AG04449 (cell line): ENCODE measurements at places on chromosomes 4 and X.

DNA sequence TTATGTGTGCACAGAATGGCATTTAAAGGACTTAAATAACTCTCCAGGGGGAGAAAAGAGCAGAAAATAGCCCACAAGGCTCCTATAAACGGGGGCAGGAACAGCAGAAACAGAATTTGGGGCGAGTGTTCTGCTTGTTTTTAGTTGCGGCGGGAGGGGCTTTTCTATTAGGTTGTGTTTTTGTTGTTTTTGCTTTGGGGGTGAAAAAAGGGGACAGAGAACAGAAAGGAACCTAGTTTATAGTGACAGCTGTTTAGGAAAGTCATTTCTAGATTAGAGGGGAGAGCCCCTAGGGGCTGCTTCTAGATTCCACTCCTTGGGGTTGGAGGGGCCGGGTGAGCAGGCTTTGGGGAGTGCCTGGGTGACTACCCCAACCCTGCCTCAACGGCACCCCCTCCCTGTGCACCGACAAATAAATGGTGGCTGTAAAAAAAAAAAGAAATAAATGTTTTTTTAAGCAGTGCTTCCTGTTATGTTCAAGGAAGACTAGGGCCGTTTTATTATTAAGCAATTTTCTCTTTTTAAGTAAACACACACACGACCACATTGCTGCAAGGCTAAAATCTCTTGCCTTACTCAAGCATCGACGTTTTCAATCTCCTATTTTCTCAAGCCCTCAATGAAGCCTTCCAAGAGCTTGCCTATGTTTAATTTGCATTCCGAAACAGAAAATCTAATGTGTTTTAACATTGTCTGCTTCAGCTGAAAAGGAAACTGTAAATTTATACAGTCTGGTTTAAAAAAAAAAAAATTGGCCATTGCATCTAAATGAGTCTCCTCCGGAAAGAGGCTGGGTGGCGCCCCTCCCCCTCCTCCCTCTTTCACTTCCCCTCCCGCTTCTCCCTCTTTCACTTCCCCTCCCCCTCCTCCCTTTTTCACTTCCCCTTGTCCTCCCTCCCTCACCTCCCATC, 123.3 kb upstream of the TBL1X start:
- DNase-seq = no peak

- no peak for DNase-seq
Observed at GRCh38 chr4:47736555-47736954, 101.3 kb downstream of the CORIN start.

- no peak for DNase-seq
Observed at GRCh38 chr4:89733946-89734345, 103.0 kb downstream of the SNCA start.

- no peak for DNase-seq
Observed at GRCh38 chr4:11402192-11402591, 26.5 kb downstream of the HS3ST1 start.

DNA sequence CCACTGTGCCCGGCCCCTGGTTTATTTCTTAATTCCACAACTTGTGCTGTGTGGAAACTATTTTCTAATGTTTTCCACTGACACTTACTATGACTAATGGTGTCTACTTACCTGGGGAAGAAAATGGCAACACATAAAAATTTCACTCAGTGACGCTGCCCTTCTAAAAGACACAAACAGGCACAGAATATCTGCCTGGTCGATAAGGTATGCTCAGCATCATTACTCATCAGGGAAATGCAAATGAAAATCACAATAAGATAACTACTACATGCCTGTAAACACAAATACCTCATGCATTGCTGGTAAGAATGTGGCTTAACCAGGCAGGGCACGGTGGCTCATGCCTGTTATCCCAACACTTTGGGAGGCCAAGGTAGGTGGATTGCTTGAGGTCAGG, 61.6 kb downstream of the UBE2K start:
- DNase-seq = no peak

GRCh38 chr4:78937837-78938236, 1.4 kb downstream of the PAQR3 start:
- DNase-seq = no peak

GRCh38 chr4:58113126-58113525, 1002.9 kb upstream of the IGFBP7 start:
- no peak for DNase-seq

DNA sequence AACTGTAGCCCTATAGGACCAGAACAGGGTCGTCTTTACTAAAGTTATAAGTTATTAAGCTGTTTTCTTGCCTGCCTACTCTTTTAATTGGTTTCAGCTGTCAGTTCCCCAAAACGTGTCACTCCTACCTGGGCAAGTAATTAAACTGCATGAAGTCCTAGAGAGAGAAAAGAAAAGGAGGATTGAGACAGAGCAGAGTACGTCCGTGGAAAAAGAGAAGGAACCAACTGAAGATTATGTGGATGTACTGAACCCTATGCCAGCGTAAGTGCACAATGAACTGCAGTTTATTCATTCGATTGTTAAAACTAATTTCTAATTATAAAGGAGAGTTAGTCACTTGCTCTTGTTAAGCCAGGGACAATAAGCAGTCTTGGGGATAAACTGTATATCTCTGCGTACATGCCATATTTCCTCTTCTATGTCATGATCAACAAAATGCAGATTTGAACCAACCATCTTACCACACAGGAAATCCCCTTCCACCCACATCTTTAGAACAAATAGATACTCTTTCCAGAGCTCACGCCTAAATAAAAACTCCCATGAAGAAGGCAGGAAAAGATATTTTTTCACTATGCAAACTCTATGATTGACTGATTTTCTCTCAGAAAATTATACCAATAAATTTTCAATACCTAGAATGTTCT, 22.8 kb downstream of the STAP1 start:
- DNase-seq = no peak

GRCh38 chr4:160947653-160948052, 1216.1 kb downstream of the FSTL5 start:
- DNase-seq = no peak

- no peak for DNase-seq
Observed at GRCh38 chrX:108537005-108537404, 97.4 kb downstream of the COL4A5 start.

GRCh38 chrX:72735561-72735960, 21.5 kb upstream of the PHKA1 start:
- no peak for DNase-seq

- no peak for DNase-seq
Observed at GRCh38 chr4:14539246-14539645, 463.0 kb upstream of the CPEB2 start.

DNA sequence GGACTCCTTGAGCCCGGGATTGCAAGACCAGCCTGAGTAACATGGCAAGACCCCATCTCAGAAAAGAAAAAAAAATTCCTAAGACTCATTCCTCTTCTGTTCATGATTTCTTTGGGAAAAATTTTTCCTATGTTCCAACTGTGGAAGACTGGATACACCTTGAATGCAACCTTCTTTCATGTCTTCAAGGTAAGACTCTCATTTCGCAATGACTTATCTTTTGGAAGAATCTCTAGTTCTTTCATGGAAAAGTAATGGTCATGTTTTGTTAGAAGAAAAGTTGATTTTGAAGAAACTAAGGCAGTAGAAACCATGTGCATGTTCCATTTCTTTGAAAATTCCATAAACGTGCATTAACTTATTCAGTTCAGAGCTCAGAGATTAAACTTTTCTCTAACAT, 26.0 kb upstream of the BBS12 start:
- DNase-seq = no peak

DNA sequence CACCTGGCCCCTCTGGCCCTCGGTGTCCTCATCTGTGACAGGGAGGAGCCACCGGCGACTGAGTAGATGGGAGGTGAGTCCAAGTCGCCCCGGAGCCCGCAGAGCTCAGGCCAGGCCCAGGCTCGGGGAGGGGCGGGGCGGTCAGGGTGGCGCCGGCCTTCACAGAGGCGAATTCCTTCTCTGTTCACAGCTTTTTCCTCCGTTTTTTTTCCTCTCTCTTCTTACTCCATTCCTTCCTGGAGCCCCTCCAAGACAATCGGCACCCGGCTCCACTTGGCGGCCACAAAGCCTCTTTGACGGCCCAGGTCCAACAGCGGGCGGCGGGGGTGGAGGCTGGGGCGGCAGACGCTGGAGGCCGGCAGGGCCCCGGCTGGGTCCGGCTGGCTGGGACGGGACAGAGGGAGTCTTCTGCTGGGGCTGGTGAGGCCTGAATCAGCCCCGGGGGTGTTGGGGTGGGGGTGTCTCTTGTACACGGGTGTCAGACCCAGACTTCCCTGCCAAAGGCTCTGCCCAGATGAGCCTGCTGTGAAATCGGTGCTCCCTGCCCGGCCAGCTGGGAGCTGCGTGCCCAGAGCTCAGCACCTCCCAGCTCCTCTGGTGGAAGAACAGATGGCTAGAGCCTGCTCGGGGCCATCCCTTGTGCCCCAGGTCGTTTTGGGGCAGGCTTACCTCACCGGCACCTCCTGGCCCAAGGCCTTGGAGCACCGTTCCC, 22.6 kb downstream of the FGFRL1 start:
- no peak for DNase-seq

GRCh38 chr4:69601065-69601464, 38.4 kb downstream of the UGT2A2 start:
- DNase-seq = no peak

DNA sequence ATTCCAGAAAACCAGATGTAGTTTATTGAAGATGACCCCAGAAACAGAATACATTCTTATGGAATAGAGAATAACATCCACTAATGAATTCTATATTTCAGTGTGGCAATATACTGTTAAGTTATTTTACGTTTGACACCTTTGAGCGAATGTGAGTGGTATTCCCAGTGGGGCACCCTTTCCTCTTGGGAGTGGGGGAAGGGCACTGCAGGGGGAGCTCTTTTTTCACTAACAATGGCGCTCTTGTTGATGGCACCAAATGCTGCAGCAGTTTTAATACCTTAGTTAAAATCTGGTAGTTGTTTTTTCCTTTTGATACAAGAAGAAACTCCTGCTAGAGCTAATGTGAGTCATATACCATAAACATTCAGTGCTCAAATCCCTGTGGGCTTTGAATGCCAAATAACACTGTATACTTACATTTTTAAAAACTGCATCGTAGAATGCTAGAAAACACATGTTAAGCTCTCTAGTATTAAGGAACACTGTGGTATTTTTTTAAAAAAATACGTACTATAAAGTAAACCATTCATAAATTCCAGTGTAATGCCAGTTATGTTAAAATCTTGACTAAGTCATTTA, 178.5 kb downstream of the DCHS2 start:
- no peak for DNase-seq

GRCh38 chrX:9704876-9705465, 60.7 kb downstream of the GPR143 start:
- no peak for DNase-seq

GRCh38 chr4:173919196-173919595, 364.3 kb downstream of the FBXO8 start:
- DNase-seq = no peak

GRCh38 chr4:113316879-113317278, 267.4 kb downstream of the ANK2 start:
- no peak for DNase-seq

DNA sequence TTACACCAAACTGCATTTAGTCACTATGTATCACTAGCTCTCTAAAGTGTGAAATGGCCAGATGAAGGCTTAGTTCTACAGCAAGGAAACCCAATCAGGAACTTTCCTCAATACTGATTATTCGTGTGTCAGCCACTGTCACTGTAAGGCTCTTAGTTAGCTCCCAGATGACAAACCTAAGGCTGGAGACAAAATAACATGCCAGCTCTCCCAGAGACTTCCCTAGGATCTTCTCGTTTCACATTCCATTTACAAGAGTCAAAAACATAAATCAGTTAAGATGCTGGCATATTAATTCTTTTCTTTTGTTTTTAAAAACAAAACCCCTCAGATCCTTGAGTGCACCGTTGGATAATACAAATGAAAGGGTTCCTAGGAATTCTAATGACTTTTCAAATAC, 88.2 kb upstream of the TFDP3 start:
- DNase-seq = no peak

DNA sequence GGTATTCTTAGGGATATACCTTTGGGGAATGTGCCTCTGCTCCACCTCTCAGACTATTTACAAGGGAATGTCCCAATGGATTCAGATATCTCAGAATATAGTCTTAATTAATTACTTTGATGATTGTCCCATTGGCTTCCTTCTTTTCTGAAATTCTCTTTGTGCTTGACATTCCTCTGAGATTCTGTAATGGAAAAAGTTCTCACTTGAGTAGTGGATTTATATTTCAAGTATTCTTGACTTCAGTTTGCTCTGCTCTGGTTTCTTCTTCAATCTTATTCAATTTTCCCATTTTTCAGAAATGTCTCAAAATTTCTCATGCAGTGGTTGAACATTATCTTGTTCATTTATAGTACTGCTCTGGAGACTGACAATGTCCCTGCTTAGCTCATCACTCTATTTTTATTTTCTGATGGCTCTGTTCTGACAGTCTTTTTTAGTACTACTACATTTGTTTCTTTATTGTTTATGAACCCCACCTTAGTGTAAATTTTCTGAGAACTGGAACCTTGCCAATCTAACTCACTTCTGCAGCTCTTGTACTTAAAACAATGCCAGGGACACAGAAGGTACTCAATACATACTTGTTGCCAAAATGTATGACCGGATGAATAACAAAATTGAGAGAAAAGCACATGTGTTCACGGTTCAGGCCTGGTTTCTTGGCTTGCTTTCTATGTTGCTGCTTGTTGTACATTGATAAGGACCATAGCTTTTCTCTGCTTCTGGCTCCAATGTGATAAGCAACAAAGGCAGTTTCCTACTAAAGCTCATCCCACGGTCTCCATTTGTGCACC, 471.7 kb downstream of the GASK1B start:
- no peak for DNase-seq

DNA sequence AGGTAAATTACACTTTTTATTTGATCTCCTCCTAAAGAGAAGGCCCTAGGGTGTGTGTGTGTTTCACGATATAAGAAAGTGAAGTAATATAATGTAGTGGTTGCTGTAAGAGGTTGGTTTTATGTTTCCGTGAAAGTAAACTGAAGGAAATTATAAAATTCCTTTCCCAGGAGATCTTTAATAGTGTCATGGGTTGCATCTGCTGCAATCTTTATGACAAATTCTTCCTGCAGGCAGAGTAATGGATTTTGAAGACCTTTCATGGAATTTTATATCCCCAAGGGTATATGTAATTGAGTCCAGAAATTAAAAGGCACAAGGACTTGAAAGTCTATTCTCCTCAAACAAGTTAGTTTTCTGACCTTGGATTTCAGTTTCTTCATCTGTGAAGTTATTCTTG, 538.6 kb downstream of the ANKRD50 start:
- DNase-seq = no peak

DNA sequence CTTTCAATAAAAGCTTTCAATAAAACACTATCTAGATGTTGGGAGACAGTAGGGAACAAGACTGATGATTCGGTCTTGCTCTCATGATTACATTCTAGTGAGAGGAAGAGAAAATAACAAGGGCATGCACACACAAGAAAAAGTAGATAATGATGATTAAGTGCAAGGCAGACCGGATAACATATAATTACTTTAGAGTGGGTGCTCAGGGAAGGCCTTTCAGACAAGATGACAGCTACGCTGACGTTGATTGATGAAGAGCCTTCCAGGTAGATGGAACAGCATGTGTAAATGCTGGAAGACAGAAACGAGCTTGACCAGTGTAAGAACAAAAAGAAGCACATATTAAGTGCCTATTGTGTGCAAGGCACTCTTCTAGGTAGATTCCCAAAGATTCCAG, 43.4 kb downstream of the TXK start:
- DNase-seq = no peak

GRCh38 chrX:21734175-21734574, 23.7 kb downstream of the SMPX start:
- DNase-seq = no peak
